ENCODE measurements at places on chromosomes 11 and 22.

- no peak for DNase-seq
Measured at GRCh38 chr11:131749101-131749500, 378.7 kb downstream of the NTM start.

DNA sequence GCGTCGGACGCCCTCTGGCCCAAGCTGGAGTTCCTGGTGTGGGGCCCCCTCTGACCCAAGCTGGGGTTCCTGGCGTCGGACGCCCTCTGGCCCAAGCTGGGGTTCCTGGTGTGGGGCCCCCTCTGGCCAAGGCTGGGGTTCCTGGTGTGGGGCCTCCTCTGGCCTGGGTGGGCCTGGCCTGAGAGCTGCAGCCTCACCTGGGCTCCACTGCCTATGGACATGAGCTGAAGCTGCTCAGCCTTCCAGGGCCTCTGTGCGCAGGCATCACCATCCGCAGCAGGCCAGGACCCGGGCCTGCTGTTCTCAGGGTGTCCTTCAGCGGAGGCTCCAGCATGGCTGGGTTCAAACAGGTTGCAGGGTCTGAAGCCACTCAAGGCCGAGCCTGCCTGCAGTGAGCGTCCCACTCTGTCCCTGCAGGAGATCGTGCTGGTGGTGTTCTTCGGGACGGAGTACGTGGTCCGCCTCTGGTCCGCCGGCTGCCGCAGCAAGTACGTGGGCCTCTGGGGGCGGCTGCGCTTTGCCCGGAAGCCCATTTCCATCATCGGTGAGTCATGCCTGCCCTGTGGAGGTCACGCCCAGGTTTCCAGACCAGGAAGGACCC lies 125.5 kb downstream of the KCNQ1 start:
- DNase-seq, result no peak

DNA sequence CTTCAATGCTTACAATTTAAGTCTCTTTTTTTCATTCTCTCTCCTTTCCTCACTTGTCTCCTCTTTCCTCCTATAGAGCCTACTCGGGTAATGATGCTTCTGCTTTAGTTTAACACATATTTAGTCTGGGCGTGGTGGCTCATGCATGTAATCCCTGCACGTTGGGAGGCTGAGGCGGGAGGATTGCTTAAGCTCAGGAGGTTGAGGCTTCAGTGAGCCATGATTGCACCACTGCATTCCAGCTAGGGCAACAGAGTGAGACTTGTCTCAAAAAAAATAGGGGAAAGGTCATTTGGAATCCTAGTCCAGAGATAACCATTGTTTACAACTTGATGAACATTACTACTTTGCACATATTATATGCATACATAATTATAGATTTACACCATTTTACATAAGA lies 1.4 kb upstream of the CCT8L2 start:
- DNase-seq, result no peak

GRCh38 chr11:120808616-120809050 lies 215.3 kb upstream of the TBCEL start:
- no peak for DNase-seq

GRCh38 chr11:94533206-94533605 lies 10.5 kb upstream of the FUT4 start:
- no peak for DNase-seq

DNA sequence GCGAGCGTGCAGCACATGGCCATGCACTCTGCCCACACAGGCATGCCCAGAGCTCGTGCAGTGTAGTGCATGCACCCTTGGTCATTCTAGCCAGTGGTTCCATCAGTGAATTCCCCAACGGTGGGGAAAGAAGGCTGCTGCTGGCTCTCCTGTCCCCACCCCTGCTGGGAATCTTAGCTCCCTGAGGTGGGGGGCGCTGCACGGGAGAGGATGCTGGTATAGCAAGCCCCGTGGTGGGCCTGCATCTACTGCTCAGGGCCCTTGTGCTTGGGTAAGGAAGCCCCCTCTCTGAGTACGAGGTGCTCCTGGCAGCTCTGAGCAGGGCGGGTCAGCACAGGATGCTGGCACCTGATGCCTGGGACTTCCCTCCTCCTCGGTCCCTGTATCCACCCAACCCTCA lies 18.5 kb upstream of the BAIAP2L2 start:
- no peak for DNase-seq

GRCh38 chr11:11780858-11781257 lies 60.9 kb upstream of the USP47 start:
- no peak for DNase-seq

DNA sequence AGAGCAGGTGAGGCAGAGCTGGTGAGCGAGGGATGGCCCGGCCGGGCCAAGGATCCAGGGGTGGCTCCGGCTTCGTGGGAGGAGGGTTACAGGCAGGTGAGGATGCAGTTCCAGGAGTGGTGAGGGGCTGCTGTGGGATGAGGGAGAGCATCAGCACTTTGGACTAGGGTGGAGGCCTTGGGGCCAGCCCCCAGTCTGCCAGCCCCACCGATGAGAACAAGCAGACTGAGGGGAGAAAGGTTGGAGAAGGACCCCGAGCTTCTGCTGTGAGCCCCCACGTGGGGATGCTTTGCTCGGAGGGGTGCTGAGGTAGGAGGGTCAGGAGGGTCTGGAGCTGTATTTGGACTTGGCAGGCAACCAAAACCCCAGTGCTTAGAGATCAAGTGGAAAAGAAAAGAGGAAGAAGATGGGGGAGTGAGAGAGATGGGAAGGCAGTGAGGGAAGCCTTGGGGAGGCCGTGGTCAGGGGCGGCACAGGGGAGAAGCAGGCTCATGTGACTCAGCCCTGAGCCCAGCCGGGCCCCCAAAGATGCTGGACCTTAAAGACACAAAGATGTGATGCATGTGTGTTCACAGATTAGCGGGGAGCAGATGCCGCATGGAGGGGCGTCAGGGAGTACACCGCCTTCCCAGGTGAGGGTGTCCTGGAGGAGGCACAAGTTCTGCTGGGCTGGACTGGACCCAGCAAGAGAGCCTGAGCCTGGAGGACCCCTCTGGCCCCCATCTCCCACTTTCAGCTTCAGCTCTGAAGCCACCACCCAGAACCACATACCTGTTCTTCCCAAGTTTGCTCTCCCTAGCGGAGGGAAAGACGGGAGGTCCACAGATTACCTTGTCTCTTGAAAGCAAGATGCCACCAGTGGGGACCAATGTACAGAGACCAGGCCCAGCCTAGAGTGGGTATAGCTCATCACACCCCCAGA lies 91.3 kb downstream of the CDKN1C start:
- DNase-seq, result no peak

DNA sequence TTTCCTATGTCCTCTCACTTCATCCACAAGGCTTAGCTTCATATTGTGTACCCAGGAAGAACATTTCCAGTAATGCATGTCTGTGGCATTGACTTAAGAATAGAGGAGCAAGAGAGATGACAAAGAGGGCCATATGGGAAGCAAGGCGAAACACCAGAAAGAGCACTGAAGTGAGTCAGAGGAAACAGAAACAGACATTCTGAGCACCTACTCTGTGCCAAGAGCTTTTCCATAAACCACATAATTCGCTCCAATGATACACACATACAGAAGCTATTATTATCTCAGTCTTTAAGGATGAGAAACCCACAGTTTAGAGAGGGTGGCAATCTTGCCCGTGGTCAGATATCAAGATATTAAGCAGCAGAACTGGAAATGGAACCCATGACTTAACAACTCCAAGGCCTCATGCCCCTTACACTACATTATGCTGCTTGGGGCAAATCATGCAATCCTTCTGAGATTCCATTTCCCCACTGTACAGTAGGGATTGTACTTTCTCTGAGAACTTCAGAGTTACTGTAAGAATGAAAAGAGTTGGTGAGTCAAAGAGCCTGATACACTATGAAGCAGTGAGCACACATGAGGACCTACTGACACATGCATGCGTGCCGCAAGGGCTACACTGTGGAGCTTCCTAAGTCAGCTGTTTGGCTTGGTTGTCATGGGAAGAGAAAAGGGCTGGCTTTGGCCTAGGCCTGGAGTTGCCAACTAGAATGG lies 126.6 kb downstream of the KCNC1 start:
- no peak for DNase-seq

- DNase-seq, result no peak
Measured at GRCh38 chr11:132242632-132243031, 872.2 kb downstream of the NTM start.

DNA sequence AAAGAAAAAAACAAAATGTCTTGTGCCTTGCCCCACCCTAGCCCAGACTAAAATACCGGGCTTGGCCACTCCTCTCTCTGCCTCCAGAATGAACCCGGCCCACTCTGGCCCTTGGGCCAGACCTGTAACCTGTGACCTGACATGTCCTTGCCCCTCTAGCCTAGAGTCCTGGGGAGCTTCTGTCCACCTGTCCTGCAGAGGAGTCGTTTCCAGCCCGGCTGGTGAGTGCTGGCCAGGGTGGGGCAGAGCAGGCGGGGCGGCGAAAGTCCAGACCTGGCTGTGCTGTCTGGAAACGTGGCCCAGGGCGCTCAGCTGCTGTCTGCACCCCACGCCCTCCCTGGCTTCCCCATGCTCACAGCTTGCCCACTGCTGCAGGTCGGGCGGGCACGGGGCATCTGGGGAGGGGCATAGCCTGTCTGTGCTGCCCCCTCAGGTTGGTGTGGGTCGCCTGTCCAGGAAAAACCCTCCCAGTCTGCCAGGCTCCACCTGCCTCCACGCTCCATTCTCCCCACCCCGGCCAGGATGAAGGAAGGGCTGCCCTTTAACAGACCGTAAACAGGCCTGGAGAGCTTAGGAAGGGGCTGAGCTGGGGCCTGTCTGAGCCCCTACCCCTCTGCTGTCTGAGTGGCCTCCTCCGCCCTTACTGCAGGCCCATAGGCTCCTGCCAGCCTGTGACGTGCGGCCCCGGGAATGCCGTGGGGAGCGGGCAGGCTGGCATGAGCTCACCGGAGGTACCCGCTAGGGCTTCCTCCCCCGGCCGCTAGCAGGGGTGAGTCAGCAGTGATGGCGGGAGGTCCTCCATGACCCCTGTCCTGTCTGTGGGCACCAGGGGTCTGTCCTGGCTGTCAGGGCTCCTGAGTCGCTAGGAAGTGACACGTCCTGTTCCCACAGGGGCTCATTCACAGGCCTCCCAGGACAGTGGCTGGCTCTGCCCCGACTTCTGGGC lies 1.9 kb downstream of the CD151 start:
- no peak for DNase-seq

GRCh38 chr11:94740083-94741021 lies 27.8 kb upstream of the AMOTL1 start:
- no peak for DNase-seq

DNA sequence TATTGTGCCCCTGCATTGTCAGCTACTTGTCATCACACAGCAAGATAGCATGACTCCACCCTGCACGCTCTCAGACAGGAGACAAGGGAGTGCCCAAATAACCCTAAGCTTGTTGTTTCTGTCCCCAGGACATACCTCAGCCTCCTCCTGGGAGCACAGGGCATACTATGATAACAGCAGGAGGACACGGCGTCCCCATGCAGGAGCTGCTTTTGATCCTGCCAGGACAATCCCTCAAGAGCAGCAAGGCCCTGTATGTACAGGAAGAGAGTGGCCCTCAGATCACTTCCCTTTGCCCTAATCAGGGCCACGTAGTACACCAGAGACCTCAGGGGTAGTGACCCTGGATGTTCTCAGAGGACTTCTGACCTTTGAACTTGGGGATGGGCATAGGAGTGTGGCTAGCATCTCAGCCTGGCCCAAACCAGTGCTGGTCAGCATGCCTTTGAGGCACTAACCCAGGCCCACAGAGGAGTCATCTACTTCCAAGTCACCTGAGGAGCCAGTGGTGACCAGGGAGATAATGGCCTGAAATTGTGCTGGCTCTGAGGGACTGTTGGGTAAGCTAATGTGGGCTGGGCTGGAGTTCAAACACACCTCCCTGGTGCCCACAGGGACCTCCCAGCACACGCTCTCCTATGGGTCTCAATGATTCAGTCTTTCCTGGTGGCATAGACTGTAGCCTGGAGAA lies 9.2 kb downstream of the APOA4 start:
- no peak for DNase-seq

GRCh38 chr11:99418927-99419720 lies 398.4 kb downstream of the CNTN5 start:
- no peak for DNase-seq

DNA sequence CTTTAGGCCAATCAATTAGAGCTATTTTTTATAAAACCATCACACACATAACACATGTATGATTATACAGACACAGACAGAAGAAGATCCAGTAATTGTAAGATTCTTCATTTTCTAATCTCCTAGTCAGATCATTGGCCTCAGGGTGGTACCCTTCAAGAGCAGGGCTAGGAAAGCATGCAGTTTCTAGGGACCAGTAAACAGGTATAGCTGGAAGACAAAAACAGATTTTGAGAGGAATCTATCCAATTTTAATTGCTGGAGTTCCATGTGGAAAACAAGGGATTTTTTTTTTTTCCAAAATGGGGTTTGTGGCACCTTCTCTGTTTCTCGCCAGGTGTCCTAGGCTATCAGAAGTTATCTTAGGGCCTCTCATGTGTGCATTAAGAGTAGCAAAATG lies 29.6 kb downstream of the METTL15 start:
- DNase-seq, result no peak

DNA sequence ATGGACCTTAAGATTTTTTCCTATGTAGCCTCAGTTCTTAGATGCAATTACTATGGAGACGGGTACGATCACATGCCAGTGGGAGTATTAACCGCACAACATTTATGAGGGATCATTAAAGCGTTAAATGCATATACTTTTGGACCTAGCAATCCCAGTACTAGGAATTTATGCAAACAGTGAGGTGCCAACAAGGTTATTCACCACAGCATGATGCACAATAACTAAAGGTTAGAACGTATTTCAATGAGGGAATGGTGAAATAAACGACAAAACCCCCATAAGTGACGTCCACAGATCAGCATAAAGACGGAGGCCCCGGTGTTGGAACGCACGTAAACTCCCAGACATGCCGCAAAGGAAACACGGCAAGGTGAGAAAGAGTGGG lies 539 bp downstream of the SIRT3 start:
- DNase-seq, result peak; percentile 66

GRCh38 chr22:19525116-19525660 lies 978 bp upstream of the CLDN5 start:
- no peak for DNase-seq

GRCh38 chr11:47918882-47919495 lies 61.4 kb upstream of the PTPRJ start:
- no peak for DNase-seq

DNA sequence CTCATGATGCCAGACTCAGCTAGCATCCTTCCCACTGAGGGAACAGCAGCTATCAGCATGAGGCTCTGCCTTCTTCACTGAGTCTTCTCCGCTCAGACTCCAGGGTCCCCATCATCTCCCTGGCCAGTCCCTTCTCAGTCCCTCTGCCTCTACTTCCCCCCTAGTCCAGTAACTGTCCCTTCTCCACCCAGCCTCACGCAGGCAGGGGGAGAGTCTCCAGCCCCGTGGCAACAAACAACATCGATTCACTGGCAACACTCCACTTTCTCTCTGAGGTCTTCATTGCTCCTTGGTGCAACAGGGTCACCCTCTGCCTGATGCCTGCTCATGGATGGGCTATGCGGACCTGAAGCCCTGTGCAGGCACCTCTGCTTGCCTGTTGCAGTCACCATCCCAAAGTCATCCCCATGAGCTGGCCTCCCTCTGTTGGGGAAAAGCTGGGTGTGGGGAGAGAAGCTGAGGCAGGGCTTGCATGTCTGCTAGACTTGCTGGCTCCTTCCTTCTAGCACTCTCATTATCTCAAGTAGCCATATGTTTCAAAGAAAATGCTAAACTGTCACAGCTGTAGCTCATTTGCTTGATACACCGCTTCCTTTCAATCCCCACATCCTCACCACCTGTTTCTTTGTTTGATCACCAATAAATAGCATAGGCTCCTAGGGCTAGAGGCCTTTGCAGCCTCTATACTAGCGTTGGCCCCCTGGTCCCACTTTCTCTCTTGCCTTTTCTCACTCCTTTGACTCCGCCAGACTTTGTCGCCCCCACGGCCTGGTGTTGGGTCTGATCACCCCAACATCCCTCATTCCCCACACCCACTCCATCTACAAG lies 4.3 kb upstream of the BCR start:
- DNase-seq, result no peak

Data from CD4-positive, alpha-beta T cell treated with Interleukin-4 for 1 hour (primary cell).